Cardiac fibroblast (primary cell): ENCODE measurements at places on chromosomes 5 and 9.

- peak; percentile 56 for DNase-seq
These were observed 80.3 kb upstream of the RPS23 start for GRCh38 chr5:82358457-82358856.

- DNase-seq, result no peak
These were observed 386.1 kb downstream of the DNAH5 start for GRCh38 chr5:13558408-13558807.

GRCh38 chr9:95193067-95193466 is 124.4 kb downstream of the FANCC start:
- no peak for DNase-seq

DNA sequence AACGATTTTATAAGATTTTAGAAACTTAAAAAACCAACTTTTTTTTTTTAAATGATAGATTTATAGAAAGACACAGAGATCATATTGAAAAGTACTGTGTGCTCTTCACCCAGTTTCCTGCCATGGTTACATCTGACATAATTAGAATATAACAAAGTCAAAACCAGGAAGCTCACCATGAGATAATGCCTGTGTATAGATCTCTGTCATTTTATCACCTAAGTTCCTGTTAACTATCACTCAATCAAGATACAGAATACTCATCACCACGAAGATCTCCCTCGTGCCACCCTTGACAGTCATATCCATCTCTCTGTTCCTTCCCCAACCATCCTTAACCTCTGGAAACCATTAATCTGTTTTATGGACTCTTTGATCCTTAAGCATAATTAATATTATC is 39.1 kb downstream of the POC5 start:
- DNase-seq, result no peak

GRCh38 chr9:27460226-27461023 is 63.7 kb upstream of the IFNK start:
- DNase-seq, result peak; percentile 22
